ENCODE measurements at places on chromosomes 5 and 9. TPM values are rescaled to one million over a fixed set of nuclear protein-coding genes. Genes with fewer than 3 reads are reported as not detected.

SLC2A8 gene
- 25.0 TPM for total RNA-seq

GPR150 gene
- not detected for total RNA-seq

SLC28A3 gene
- total RNA-seq, result 9.4 TPM

SLC34A1 gene
- 0.06 TPM for total RNA-seq

FST gene
- total RNA-seq, result 3.8 TPM

IFNK gene
- not detected for total RNA-seq

BTNL3 gene
- total RNA-seq, result 0.09 TPM
